ENCODE measurements at places on chromosomes 16 and 17.

- DNase-seq, result no peak
Measured at GRCh38 chr16:66081775-66082366, 284.6 kb upstream of the CDH5 start.

GRCh38 chr16:53944025-53944424, 240.1 kb downstream of the FTO start:
- DNase-seq, result no peak

- no peak for DNase-seq
Measured at GRCh38 chr17:59830846-59831486, 61.8 kb downstream of the TUBD1 start.

DNA sequence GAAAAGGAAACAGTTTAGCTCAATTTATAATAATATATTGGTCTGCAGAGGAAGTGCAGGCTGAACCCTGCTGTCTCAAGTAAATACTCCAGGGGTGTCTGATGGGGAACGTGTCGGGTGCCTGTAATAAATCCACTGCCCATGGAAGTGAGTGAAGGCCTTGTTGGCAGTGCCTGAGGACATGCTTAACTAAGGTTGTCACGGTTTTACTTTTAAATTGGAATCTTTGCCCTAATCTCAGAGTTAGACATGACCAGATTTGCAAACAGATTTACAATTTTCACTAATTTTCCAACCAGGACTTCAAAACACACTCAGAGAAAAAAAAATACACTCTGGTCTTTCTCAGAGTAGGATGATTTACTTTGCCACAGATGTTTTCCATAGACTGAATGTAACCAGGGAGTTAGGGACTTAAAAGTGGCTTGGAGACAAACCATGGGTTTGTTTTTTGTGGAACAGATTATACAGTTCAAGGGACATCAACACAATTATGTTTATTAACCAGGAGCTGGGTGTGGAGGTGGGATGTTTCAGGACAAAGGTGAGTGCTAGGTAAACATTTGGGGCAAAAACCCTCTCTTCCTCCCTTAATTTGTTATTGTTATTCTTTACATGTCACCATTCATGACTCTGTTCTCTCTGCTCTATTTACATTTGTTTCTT, 144.5 kb downstream of the FTO start:
- no peak for DNase-seq

- no peak for DNase-seq
Measured at GRCh38 chr16:58421529-58421928, 29.3 kb downstream of the GINS3 start.

- no peak for DNase-seq
Measured at GRCh38 chr17:83182620-83183101, 103.3 kb downstream of the METRNL start.

DNA sequence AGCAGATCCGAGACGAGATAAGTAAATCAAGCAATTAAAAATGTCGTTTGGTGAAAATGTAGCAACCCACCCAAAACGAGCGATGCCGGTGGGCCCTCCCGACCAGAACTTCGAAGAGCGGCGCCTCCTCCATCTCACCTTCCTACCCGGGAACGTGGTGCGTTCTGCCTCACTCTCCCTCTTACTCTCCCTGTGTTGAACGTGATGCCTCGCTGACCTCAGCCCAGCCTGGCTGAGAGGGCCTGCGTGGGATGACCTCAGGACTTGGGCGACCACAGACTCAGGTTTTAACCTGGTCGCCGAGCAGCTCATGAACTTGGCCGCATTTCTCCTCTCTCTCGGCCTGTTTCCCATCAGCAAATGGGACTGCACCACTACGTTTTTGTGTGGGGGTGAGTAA, 69.7 kb upstream of the RPL38 start:
- DNase-seq, result no peak

DNA sequence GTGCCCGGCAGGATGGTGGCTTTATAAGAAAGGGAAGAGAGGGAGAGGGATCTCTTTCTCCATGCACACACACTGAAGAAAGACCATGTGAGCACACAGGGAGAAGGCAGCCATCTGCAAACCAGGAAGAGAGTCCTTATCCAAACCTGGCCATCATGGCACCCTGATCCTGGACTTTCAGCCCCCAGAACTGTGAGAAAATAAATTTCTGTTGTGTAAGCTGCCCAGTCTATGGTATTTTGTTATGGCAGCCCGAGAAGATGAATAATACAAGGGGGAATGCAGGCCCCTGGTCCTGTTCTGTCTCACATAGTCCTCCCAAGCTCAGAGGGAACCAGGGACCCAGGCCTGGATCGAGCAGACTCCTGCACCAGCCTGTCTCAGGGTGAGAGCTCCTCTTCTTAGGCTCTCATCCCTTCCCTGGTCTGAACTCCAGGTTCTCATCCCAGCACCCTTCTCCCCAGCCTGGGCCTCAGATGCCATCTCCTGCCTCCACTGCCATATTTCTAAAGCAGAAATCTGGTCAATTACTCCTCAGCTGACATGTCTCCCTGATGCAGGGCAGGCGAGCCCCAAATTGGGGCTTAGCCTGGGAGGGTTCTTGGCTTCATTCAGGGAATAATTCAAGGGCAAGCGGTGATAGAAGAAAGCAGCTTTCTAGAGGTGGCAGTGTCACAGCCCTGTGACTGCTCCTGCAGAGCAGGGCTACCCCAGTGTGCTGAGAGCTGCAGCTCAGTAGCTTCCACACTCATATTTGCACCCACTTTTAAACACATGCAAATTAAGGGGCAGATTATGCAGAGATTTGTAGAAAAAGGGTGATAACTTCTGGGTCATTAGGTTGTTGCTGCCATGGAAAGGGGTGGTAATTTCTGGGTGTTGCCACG, 28.8 kb downstream of the IGFBP4 start:
- no peak for DNase-seq

DNA sequence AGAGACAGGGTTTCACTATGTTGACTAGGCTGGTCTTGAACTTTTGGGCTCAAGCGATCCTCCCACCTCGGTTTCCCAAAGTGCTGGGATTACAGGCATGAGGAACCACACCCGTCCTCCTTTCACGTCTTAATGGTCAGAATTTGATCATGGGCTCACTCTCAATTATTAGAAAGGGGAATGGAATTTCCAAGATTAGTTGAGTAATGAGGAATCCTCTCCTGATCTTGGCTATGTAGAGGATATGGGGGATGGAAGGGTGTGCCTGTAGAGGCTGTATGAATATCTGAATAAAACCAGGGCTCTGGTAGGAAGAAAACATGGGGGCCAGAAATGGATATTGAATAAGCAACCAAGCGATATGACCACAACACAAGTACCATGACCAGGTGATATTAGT, 25.9 kb upstream of the SMURF2 start:
- DNase-seq, result no peak

DNA sequence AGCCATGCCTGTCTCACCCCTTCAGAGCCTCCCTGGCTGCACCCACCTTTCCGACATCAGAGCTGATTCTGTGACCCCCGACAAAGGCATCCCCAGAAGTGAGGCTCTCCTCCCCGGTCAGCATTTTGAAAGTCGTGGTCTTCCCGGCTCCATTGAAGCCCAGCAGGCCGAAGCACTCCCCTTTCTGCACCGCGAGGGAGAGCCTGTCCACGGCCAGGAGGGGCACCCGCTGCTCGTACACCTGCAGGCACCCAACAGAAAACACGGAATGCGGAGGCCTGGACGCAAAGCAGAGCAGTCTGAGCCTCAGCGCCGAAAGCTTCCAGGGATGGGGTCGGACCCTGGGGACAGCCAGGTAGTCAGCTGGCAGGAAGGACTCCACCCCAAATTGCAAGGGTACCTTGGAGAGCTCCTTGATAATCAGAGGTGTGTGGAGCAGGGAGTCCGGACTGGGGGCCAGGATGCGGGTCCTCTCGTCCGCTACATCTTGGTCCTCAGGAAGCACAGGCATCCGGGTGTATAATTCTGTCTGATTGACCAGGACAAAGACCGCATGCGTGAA, 13.1 kb upstream of the RNPS1 start:
- DNase-seq, result no peak

DNA sequence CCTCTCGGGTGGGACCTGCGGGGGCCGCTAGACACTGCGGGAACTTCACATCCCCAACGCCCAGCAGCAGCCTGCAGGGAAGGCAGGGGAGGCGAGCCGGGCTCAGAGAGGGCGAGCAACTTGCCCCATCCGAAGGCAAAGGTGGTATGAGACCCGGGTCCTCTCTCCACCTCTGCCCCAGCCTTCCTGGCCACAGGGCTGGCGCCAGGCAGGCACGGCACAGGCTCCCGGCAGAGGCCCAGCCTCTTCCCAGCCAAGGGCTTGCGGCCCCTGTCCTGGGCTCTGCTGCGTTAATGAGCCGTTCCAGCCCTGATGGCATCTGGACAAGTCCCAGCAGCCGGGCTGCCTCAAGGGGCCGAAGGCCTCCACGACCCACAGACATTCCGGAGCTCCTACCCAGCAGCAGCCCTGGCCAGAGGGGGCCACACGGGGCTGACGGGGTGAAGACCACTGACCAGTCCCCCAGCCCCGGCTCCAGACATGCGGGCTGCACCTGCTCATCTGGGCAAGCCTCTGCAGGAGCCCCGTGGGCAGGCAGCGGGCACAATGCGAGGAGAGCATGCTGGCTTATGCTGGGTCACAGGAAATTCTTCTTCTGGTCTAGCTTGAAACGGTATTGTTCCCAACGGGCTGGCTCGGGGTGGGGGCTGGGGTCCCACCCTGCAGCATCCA, 1.2 kb upstream of the HS3ST6 start:
- DNase-seq, result no peak

DNA sequence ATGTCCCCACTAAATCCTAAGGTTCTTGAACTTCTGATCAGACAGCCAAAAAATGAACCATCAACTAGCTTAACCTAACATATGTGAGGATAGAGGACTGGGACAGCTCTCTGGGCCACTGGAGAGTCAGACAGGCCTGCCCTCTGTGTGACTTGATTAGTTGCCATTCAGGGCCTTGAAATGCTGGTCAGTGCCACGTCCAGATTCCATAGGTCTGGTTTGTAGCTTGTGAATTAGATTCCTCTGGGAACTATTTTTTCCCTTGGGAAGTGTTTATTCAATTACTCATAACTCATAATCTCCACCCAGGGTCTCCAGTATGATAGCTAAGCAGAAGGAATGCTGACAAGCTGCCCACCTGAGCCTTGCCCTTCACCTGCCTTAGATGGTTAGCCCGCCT, 48.2 kb downstream of the IGF2BP1 start:
- no peak for DNase-seq

GRCh38 chr17:2693561-2694380, 17.8 kb downstream of the CLUH start:
- DNase-seq, result no peak

DNA sequence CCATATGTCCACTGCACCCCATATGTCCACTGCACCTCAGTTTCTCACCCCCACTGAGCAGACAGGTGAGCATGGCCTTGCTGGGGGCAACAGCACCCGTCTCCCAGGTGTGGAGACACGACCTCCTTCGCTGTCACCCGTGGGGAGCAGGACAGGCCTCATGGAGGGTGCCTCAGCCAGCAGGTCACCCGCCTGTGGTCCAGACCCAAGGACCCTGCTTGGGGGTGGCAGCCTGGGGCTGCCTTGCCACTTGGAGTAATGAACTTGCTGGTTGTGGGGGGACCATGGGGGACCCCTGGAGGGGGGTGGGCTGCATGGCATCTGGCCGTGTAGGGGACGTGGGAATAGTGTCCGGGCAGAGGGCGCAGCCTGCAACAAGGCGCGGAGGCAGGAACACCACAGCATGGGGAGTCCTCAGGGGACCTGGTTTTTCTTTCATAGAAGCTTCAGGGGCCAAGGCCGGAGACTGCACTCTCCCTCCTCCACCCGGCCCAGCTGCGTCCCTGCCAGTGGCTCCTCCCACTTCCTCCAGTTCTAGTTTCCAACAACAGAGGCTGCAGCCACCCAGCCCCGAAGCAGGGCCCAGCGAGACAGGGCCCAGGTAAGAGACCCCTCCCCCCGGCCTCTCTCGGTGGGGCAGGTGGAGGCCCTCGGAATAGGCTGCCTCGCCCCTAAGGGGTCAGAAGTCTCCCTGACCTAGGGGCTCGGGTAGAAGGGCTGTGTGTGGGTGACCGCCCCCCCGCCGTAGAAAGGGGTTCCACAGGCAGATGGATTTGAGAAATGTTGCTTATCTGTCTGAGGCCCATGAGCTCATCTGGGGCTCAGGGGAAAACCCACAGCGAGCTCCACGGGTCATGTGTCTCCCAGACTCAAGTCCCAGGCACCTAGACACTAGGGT, at the start of gene NHLRC4:
NHLRC4 (plus strand) TSS at position 531 of the 898 bp plus-strand sequence. CDS start 1,043 bp downstream, outside the sequence.
- no peak for DNase-seq

DNA sequence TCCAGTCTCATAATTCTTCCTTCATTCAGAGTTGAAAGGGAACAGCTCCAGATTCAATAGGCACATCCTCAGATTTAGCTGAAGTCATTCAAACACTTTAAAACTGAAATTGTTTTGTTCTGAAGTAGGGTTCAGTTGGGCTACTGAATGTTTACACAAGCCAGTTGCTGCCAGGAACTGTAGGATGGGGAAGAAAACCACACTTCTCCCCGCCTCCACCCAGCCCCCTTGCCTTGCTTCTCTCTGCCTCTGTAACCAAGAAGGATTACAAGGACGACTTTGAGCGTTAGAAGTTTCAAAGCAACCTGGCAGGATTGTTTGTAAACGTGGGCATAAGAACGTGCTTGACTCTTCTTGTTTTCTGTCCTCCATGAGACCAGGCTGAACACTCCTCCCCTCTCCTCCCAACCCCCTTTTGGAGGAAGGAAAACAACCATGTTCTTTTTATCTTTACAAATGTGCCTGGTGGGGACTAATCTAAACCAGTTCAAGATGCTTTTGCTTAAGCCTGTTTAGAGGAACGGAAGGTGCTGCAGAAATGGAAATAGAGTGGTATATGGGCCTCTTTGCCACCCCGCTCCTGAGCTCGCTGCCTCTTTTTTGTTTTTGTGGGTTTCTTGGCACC, 287.9 kb downstream of the FTO start:
- DNase-seq, result no peak

DNA sequence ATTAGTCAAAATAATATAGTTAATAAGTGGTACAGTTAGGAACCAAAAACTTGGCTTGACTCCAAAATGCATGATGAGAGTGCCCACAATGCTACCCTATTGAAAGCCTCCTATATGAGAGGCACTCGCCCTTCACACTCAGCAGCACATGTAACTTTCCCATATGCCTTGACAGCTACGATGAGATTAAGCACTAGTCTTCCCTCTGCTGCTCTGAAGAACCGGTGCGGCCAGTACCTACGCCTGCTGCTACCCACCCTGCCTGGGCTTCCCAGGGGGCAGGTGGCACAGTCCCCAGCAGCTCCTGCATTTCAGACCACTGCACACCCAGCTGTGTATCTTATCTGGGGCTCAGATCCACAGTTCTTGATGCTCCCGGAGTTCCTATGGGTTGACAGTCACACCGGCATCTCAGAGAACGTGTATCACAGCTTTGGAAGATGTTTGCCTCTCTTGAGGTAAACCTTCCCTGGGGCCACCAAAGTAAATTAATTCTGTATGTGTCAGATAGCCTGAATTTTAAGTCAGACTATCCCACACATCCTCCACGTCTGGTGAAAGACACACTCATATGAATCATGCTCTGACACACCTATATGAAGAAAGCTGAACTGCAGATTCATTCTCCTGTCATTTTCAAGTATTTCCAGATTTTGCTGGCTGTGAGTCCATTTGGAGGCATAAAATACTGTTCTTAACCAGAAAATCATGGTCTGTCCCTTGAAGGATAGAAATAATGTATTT, 77.8 kb downstream of the MYH10 start:
- DNase-seq, result no peak

DNA sequence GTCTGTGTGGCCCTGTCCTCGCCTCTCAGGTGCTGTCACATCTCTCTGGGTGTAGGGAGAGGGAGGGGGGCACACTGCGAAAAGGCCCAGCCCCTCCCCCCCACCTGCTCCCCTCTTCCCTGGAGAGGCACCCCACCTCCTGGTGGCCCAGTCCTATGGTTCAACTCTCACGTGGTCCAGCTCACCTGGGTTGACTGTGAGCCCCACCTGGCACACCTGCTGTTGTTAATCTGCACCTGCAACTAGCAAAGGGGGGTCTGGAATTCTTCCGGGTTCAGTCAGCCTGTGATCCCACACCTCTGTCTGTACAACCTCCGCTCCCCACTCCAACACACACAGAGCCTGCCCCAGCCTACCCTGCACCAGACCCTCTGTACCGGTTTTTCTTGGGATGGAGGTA, 2.0 kb upstream of the SYNGR2 start:
- DNase-seq, result no peak
